Fibroblast of lung (primary cell): ENCODE measurements at places on chromosomes 6 and 20. TPM values are rescaled to one million over a fixed set of nuclear protein-coding genes. Genes with fewer than 3 reads are reported as not detected.

GRCh38 chr6:41200901-41201763 is at the start of gene TREML2:
Gene TREML2 (minus strand): TSS chr6:41201149. CDS start chr6:41201008, 141 bp downstream.
- DNase-seq, result no peak

DNA sequence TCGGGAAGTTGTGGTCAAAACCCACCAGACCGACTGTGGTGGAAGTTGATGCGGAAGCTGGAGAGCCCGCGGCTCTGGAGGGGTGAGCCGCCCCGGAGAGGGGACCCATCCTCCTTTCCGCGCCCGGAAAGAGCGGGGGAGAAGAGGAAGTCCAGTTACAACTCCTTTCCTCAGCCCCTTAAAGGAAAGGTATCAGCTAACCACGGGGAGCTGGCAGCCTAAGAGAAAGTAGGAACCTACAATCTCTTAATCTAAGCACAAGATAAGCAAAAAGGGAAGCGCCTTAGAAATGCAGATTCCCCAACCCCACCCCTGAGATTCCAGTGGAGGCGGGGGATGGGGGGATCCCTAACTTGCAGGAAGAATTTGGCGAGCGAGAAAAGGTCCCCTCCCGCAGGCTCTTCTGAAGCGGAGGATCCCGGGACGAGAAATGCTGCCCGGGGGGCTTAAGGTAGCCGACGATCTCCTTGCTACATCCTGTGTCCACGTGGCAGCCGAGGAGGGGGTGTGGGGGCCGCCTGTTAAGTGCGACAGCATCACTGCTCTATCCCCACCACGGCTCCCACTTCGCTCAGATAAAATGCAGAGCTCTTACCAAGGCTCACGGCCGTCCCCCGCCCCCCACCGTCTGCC is 87.5 kb downstream of the ZFP64 start:
- peak; percentile 42 for DNase-seq

GRCh38 chr20:14360416-14360815 is 23.0 kb upstream of the FLRT3 start:
- DNase-seq, result no peak

- DNase-seq, result no peak
These were observed 15.4 kb downstream of the GCLC start for GRCh38 chr6:53529324-53530036.

GRCh38 chr6:5482619-5483018 is 221.3 kb downstream of the FARS2 start:
- DNase-seq, result no peak

GRCh38 chr6:35219683-35220326 is 6.0 kb downstream of the SCUBE3 start:
- DNase-seq, result peak; percentile 52

DNA sequence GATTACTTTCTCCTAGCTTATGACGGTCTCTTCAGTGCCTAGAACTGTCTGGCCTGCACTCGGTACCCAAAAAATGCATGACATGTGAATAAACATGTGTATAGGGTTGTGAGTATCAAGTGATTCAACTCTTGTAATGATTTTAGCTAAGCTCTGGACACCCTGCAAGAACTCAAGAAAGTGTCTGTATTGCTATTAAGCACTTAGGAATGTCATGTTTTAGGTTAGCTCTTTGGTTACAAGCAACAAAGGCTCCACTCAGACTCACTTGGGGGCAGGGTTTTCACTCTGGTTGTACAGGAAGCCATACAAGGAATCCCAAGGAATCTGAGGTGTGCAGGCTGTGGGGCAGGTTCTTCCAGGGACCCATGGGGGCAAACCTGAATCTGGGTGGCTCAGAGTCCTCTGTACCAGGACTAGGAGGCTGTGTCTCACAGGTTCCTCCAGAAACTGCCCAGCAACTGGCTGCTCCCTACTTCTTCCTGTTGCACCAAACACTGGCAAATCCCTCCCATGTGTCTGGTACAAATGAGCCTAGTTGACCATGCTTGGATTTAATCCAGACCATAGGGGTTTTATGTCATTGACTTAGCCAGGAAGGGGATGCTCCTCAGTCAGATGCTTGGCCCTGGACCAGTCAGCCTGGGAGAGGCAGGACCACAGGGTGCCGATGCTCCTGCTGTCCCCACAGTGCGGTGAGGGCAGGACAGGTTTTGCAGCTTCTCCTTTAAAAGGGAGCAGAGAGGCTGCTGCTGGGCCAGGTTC is 77.9 kb upstream of the CDH4 start:
- DNase-seq, result peak; percentile 72

- DNase-seq, result no peak
These were observed 6.2 kb downstream of the TMEM74B start for GRCh38 chr20:1178623-1179022.

DNA sequence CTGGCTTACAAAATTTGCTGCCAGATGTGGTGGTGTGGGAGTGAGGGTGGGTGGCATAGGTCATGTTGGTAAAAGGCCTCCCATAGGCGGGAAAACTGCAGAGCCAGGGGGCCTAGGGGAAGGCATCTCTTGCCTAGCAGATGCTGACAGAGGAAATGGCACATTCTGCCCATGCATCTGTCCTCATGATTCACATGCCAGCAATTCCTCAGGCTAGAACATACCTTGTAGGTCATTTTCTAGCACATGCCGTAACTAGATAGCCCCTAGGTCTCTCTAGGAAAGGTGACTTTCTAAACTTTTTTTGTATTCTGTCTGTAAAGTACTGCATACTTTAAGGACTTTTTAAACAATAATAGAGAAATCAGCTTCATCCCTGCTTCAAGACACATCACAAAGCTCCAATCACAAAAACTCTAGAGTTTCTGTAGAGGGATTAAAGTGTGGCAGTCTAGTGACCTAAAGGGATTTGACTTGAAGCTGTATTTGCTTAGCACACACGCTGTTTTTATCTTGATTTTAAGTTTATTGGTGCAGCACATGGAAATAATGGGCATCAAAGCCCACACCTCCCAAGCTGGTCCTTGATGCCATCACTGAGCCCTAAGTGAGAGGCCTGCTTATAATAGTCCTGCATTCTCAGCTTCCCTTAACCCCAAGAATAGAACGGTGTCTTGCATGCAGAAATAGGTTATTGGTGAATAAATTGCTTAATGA is 55.2 kb downstream of the ANKEF1 start:
- no peak for DNase-seq

- DNase-seq, result no peak
These were observed 26.1 kb upstream of the ENPP1 start for GRCh38 chr6:131781687-131782086.

DNA sequence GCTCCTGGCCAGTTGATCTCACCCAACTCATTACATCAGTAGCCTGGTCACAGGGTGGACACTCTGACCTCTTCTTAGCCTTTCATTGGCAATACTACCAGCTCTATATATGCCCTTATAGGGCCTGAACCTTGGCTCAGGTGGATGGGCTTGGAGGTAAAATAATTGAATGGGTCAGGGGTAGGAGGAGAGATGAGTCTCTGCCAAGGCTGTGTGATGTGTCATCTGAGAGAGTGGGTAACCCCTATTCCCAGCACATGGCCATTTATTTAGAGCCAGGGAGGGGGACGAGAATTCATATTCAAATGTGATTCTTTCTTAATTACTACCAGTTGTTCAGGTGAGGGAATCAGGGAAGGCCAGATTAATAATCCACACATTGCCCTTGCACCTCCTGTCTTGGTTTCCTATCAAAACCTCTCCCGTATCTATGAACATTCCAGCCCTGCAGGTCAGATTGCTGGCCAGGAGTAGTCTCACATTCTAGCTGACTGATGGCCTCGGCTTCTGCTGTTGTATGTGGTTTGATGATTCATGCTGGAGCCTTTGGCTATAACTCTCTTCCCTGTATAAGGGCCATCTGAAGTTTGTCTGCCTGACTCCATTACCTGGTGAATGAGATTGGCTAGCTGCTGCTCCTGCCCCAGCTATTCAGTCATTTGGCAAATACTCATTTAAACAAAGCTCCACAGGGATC is 13.4 kb downstream of the C20orf173 start:
- peak; percentile 94 for DNase-seq

DNA sequence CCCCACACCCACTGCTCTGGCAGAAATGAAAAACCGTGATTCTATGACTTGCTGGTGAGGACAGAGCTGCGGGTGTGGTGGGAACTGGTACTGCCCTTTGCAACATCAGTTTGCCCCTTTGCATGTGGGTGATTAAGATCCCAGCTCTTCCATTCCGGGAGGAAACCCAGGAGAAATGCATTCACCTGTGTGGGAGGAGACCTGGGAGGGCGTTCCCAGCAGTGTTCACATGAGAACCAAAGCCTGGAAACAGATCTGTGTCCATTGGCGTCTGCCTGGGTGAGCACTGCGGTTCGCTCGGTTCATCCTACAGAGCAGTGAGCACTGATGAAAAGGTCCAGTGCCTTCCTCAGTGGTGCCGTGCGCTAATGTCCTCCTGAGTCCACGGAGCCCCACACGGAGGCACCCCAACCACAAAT is 89.7 kb downstream of the SMOC2 start:
- DNase-seq, result no peak

- DNase-seq, result no peak
These were observed 665 bp downstream of the RRAGD start for GRCh38 chr6:89411145-89412070.

DNA sequence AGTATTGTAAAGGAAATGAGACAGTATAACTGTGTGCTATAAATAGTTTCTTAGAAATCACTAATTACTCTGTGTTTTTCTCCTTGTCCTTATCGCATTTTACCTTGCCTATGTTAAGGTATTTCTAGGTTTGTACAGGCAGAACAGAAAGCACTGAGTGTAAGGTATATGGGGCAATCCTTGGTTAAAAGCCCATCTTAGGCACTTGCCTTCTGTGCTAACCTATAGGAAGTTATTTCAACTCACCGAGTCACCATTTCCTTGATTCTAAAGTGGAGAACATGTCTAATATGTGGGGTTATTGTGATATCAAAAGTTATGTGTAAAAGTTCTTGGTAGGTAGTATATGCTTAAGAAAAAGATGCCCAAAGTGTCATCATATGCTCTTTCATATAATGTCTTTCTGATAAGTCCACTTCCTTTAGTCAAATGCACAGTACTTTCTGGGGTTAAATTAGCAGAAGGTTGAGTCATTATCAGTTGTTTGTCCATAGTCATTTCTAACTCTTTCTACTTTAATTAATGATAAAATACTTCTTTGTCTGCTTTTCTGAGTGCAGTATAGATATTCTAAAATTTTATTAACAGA is 276.4 kb downstream of the UTRN start:
- DNase-seq, result no peak

DNA sequence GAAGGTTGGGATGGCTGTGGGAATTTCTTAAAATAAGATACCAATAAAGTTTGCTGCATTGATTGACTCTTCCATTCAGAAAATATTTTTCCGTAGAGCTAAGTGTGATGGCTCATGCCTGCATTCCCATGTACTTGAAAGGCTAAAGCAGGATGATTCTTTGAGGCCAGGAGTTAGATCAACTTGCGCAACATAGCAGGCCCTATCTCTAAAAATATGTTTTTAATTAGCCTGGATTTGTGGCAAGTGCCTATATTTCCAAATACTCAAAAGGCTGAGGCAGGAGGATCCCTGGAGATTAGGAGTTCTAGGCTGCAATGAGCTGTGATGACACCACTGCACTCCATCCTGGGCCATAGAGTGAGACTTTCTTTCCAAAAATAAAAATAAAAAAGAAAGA is 431.2 kb upstream of the PTCHD4 start:
- no peak for DNase-seq

GRCh38 chr6:107574856-107575255 is 84.9 kb downstream of the SOBP start:
- no peak for DNase-seq

Gene SNX21
- total RNA-seq, result 50.8 and 101 TPM in 2 replicates

Gene PAK5
- total RNA-seq, result not detected in 2 replicates

Gene HTR1E
- total RNA-seq, result not detected in 2 replicates

Gene BHLHE23
- total RNA-seq, result not detected in 2 replicates
